ENCODE measurements at places on chromosomes 4 and X.

GRCh38 chrX:118536687-118537461 lies 41.3 kb downstream of the DOCK11 start:
- no peak for DNase-seq

DNA sequence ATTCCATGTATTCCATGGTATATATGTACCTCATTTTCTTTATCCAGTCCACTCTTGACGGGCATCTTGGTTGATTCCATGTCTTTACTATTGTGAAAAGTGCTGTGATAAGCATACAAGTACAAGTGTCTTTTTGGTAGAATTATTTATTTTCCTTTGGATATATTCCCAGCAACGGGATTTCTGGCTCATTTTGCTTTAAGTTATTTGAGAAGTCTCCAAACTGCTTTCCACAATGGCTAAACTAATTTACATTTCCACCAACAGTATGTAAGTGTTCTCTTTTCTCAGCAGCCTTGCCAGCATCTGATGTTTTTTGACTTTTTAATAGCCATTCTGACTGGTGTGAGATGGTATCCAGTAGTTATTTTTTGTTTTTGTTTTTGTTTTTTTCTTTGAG lies 17.6 kb upstream of the FAT4 start:
- DNase-seq, result no peak

- no peak for DNase-seq
Observed at GRCh38 chr4:42248972-42249371, 96.5 kb upstream of the BEND4 start.

DNA sequence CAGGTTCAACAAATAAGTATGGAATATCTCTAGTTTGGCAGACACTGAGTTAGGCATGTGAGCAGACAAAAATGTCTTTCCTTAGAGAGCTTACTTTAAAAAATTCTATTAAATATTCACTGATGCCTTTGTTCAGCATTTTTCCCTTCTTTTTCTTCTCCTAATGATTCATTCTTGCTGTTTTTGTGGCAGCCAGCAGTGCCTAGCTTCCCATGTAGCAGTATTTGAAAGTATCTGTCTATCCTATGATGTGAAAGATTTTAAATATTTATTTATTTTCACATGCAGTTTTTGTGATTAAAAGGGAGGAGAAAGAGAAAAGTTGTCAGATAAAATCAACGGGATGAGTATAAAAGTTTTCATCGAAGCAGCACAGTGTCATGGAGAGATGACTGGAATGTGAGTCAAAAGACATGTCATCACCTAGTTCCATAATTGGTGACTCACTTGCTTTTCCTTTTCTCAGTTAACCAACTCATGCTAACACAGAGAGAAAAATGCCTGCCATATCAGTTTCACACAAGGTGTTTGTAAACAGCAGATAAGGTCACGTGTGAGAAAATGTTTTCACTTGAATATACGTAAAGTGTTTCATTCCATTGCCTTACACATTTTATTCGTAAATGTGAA lies 69.8 kb downstream of the BMPR1B start:
- no peak for DNase-seq

GRCh38 chr4:142728233-142728632 lies 117.9 kb downstream of the INPP4B start:
- no peak for DNase-seq

DNA sequence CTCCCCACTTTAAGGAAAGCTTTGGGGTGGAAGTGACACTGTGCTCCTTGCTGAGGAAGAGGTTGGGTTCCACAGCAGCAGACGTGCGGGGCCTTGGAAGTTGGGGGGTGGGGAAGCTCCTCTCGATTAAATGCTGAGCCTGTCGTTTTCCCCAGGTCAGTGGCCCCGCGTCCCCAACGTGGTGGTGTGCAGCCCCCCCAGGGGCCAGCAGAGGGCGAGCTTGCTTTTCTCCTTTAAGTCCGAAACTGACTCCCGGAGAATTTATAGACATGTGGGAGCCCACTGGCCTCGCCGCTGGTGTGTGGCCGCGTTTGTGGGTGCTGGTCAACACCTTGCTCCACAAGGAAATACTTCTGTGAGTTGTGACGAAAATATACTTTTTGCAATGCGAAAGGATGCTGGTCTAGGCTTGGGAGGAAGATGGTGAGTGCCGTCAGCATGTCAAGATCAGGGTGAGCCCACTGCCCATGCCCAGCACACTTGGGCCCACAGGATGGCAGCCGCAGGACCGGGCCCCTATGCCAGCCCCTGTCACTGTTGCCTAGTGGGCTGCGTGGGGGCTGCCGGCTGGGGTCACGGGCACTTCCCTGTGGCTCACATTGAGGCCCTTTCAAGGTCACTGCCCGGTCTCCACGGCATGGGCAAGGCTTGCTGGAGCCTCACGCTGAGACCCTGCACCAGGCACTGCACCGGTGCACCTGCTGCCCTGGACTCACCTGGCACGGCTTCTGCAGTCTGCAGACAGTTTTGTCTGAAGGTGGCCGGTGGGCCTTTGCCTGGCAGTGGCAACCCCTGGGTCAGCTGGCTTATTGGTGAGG lies 9.4 kb downstream of the UVSSA start:
- DNase-seq, result peak; percentile 78

DNA sequence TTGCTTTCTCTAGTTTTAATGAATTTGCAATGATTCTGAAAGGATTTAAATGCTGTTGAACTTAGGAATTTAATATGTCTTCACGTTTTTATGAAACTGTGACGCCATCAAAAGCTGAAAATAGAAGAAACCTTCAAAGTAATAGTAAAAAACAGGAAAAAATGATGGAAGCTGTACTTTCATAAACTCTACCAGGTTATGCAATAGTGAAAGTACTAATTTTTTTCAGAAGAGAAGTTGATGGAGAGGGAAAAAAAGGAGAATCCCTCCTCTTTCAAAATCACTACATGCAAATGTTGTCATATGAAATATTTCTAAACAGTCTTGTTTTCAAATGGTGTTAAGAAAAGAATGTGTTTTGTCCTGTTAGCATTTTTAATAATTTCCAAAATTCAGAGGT lies 73.6 kb downstream of the ZNF330 start:
- DNase-seq, result no peak

DNA sequence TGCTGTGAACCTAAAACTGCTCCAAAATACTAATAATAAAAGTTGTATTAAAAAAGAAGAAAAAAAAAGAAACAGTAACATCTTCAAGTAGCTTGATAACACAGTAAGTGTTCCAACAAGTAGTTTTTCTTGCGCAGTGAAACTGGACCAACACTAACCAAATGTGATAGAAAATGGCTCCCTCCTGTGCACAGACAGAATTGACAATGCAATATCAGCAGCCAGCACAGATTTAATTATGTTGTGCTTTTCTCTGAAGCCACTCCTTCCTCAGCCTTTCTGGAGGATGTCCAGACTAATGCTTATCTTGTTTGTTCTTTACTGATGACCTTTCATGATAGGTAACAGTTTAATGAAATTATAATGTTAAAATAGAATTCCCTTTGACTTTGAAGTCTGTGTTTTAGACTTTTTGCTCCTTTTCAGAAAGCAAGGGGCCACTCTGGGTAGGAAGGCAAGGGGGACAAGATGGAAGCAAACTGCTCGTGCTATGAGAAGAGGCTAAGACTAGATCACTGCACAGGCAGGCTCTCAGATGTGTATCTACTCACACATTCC lies 147.1 kb upstream of the RPL34 start:
- DNase-seq, result no peak

GRCh38 chr4:95957054-95957453 lies 117.2 kb downstream of the PDHA2 start:
- no peak for DNase-seq

DNA sequence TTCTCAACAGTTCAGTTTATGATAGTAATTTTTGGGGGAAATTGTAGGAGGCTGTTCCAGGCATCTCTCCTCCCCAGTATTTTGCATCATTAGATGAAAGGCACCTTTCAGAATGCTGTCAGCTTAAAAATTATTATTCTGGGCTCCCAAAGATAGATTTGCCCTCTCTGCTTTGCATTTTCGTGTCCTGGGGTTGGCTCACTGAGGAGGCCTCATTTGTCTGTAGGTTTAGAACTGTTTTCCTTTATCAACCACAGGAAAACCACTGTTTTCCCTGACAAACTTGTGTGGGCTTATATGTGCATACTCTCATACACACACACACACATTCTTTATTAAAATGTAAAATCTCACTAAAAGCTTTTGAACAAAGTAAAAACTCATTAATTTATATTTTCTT lies 197.2 kb upstream of the VCX3A start:
- DNase-seq, result no peak

DNA sequence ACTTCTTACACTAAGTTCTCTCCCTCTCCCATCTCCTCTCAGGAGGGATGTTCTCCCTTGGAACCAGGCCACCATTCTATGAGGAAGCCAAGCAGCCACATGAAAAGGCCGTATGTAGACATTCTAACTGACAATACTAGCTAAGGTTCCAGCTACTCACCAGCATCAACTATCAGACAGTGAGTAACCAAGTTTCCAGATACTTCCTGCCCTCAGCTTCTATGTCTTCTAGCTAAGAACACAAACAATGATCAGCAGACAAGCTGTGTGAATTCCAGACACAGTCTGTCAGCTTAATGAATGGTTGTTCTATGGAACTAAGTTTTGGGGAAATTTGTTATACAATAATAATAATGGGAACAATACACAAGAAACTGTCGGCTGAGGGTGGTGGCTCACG lies 50.8 kb downstream of the SMIM14 start:
- no peak for DNase-seq

- DNase-seq, result no peak
Observed at GRCh38 chr4:120331486-120332370, 265.1 kb upstream of the MAD2L1 start.

- no peak for DNase-seq
Observed at GRCh38 chr4:32519060-32519459, 1798.9 kb downstream of the PCDH7 start.

- no peak for DNase-seq
Observed at GRCh38 chrX:8755813-8756212, 23.9 kb upstream of the ANOS1 start.

- DNase-seq, result no peak
Observed at GRCh38 chrX:71992711-71993110, 82.1 kb downstream of the NHSL2 start.

GRCh38 chr4:25743971-25744370 lies 88.3 kb downstream of the SLC34A2 start:
- DNase-seq, result no peak

GRCh38 chrX:4485912-4486311 lies 772.5 kb upstream of the PRKX start:
- DNase-seq, result no peak

DNA sequence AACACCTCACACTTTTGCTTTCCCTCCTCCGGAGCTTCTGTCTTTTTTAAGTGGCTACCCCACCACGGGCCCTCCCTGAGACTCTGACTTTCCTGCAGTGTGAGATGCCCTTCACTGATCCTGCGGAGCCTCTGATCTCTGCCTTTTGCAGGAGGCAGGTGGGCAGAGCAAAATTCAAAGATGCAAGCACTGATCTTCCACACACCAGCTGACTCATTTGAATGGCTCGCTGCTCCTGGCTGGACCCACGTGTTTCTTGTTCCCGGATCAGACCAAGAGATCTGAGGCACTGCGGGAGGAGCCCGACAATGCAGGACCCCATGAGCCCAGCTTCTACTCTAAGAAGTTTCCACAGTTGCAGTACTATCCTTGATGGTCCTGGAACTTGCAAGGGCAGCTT lies 1607.9 kb upstream of the TENM3 start:
- DNase-seq, result no peak

- DNase-seq, result no peak
Observed at GRCh38 chrX:145405012-145405411, 157.7 kb downstream of the SPANXN1 start.

DNA sequence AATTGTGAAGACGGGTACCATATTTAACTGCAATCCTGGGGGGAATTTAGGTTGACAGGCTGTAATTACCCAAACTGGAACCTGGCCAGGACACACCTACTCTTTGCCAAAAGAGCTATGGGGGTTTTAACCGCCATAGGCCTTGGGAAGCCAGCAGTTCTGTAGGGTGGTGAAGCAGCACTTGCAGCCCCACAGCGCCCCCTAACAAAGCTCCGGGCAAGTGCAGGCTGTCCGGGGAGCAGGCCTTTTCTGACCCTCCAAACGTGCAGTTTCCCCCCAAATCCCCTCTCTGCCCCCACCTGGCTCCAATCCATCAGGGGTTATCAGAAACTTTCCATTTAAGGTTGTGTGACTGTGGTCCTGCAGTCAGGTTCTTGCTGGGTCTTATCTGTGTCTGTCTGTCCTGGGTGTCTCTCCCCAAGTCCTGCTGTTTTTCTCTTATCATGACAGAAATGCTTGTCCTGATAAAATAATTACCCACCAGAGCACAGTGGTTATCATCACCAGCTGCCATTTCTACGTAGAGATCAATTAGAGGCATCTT lies 350.9 kb downstream of the MID1IP1 start:
- DNase-seq, result peak; percentile 50

GRCh38 chr4:6425336-6425735 lies 47.1 kb downstream of the PPP2R2C start:
- DNase-seq, result no peak

- no peak for DNase-seq
Observed at GRCh38 chrX:2628751-2629315, 62.3 kb upstream of the CD99 start.

DNA sequence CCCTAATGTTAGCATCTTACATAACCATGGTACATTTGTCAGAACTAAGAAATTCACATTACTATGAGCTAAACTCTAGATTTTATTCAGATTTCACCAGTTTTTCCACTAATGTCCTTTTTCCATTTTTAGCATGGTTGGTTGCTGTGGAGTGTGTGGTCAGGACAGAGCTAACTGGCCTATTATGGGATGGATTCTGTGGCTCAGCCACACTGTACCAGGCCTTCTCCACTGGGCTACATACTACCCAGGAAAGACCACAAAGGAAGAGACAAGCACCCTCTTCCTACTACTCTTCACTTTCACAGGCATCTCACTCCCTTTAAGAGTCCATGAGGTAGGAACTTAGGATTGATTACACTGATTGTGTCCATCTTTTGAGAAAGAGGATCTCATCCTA lies 67.4 kb downstream of the ZNF827 start:
- DNase-seq, result no peak

- no peak for DNase-seq
Observed at GRCh38 chrX:132918523-132918922, 39.9 kb downstream of the HS6ST2 start.

- DNase-seq, result no peak
Observed at GRCh38 chrX:52977953-52978352, 19.6 kb upstream of the FAM156A start.

GRCh38 chr4:139782926-139783522 lies 117.4 kb downstream of the MGST2 start:
- DNase-seq, result no peak

GRCh38 chrX:81195712-81196111 lies 6.0 kb downstream of the HMGN5 start:
- DNase-seq, result peak; percentile 42

GRCh38 chrX:34790026-34790425 lies 132.9 kb upstream of the TMEM47 start:
- no peak for DNase-seq

GRCh38 chr4:102730968-102731533 lies 29.7 kb downstream of the MANBA start:
- no peak for DNase-seq

GRCh38 chrX:151815398-151815797 lies 80.9 kb downstream of the CNGA2 start:
- DNase-seq, result no peak

- DNase-seq, result peak; percentile 54
Observed at GRCh38 chr4:146134761-146135445, 40.6 kb upstream of the LSM6 start.

- no peak for DNase-seq
Observed at GRCh38 chrX:17021851-17022604, 75.6 kb downstream of the REPS2 start.

Data from right forelimb (tissue), 1 donor.